ENCODE measurements at places on chromosomes 7 and 10.

DNA sequence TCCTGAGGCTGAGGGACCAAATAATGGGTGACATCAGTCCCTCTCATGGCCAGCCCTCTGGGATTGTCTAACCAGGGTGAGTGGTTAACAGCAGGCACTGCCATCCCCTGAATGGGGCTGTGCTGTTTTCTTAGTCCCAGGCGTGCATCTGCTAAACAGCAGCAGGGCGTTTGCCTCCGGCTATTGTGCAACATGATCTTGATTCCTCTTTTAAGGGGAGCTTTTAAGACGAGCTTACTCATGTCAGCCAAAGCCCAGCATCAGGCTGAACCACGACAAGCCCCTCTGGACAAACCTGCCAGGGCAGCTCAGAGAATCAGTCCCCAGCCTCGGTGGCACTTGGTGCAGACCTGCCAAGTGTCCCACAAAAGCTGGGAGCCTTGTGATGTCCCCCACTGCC is 16.2 kb upstream of the IGFBP3 start:
- no peak for DNase-seq

GRCh38 chr7:47949703-47950102 is 1.4 kb upstream of the PKD1L1 start:
- no peak for DNase-seq

- DNase-seq: no peak
Observed at GRCh38 chr7:32126843-32127242, 56.6 kb upstream of the PDE1C start.

- no peak for DNase-seq
Observed at GRCh38 chr10:29144126-29144525, 144.7 kb upstream of the LYZL1 start.

GRCh38 chr7:101885597-101885955 is 68.2 kb downstream of the CUX1 start:
- DNase-seq: no peak

DNA sequence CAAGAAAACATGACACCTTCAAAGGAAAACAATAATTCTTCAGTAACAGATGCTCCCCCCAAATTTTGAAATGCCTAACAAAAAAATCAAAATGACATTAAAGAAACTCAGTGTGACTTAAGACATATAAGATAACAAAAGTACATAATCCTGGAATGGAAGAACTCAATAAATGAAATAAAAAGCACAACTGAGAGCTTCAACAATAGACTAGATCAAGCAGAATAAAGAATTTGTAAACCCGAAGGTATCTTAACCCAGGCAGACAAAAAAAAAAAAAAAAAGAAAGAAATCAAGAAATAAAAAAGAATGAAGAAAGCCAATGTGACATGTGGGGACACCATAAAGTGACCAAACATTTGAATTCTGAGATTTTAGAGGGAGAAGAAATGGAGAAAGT is 27.7 kb upstream of the LRRD1 start:
- no peak for DNase-seq

GRCh38 chr7:131326576-131326975 is 1.1 kb upstream of the MKLN1 start:
- no peak for DNase-seq

DNA sequence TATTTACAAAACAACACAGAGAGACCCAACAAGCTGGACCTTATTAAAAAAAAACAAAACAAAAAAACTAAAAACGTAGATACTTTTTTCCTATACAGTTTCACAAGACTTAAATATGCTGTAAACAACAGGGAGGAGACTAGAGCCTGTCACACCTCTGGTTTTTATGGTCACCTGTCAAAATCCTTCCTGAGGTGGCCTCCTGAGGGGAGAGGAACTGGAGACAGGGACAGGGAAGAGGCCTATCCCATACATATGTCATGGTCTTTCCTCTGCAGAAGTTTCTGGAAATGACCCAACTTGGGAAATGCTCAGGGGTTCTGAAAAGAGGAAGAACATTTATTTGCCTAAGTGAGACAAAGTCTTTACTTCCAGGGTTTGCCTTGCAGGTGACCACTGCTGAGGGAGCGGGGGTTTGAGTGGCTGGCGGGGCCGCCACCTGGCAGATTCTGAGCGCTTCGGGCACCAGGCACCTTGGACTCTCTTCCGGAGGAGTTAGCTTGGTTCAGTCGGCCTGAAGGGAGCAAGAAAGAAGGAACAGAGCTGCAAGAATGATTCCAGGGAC is 18.3 kb downstream of the CPA1 start:
- no peak for DNase-seq

DNA sequence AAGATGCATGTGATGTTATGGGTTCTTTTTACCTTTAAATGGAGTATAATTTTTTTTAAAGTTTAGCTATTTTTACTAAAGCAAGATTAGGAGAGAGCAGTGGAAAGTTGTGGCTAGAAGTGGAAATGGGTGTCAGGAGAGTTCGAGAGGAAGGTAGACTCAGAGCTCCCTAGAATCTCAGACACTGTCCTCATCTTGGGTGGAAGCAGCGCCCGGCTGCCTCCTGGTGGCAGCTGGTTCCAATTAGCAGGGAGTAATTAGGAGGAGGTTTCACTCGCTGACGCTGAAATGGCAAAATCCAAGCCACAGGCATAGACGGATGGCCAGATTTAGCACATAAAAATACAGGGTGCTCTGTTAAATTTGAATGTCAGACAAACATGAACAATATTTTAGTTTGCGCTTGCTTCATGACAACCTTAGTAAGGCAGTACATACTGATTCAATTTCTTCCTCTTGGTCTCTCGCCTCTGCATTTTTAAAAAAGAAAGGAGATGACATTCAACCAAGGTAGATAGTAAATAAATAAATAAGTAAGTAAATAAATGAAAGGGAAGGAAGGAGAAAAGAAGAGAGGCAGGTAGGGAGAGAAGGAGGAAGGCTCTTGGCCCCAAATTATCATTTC is 58.5 kb downstream of the LGI1 start:
- no peak for DNase-seq

All from cortex of kidney (tissue), 1 donor.